ENCODE measurements at places on chromosomes 2 and 18.
A peak's percentile ranks its signal among the peaks of the same experiment; 100 is the strongest.

GRCh38 chr2:201108341-201108740, 7.6 kb upstream of the CFLAR start:
- DNase-seq = no peak

DNA sequence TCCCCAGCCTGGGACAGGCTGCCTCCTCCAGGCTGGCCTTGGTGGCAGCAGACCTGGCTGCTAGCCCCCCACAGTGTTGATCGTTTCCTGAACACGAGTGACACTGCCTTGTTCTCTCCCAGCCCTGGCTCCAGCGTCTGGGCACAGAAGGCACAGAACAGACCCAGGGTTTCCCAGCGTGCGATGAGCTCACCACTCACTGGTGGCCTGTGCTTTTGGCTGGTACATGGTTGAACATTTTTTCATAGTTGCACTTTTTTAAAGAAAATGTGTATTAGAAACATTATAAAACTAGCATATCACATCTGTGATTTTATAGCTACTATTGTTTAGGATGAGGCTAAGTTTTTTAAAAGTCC, 40.9 kb downstream of the SCTR start:
- DNase-seq = no peak

GRCh38 chr2:208466151-208466919, 59.7 kb downstream of the PTH2R start:
- peak; percentile 9 for DNase-seq

GRCh38 chr18:36051760-36052159, 15.6 kb downstream of the RPRD1A start:
- DNase-seq = no peak

- peak; percentile 76 for DNase-seq
These were observed 117.6 kb downstream of the SMAD7 start for GRCh38 chr18:48832938-48833700.

GRCh38 chr2:152618193-152618564, 99.1 kb downstream of the PRPF40A start:
- no peak for DNase-seq
